Stimulated activated CD4-positive, alpha-beta T cell treated with anti-CD3 and anti-CD28 coated beads, TNF-alpha, amount 100 ng/mL, for 48 hours (primary cell): ENCODE measurements at places on chromosomes 7 and 10.

DNA sequence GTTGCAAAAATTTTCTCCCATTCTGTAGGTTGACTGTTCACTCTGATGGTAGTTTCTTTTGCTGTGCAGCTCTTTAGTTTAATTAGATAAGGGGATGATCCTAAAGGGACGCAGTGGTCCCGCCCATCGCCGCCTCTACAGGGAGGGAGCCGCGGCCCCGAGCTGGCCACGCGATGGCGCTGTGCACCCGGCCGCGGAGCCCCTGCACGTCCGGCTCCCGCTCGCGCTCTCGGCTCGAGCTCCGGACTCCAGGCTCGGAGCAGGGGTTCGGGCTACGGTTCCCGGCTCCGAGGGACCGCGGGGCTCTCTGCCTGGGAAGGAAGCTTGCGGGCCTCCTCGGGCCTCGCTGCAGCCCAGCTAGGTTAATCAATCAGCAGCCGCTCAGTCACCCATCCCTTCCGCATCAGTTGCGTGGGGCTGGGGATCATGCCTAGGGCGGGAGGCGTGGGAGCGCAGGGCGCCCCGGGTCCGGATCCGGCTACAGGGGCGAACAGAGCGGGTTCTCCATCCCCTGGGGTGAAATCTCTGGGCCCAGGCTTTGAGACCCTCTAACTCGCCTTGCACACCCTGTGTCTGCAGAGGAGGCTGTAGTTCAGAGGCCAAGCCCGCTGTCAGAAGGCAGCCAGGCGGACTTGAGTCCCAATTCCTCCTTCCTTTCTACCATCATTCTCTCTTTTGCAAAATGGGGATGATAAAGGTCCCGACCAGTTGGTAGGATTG, 97.9 kb downstream of the WDR11 start:
- DNase-seq: peak; percentile 51

- peak; percentile 32 for DNase-seq
Observed at GRCh38 chr7:47968847-47969774, 10.3 kb downstream of the HUS1 start.

- DNase-seq: no peak
Observed at GRCh38 chr7:133742709-133743538, 384.2 kb upstream of the LRGUK start.

- no peak for DNase-seq
Observed at GRCh38 chr7:144588559-144589051, 185.1 kb upstream of the NOBOX start.

- no peak for DNase-seq
Observed at GRCh38 chr7:64628192-64628591, 37.7 kb upstream of the ZNF107 start.

GRCh38 chr7:22723637-22724036, 3.4 kb upstream of the IL6 start:
- no peak for DNase-seq

DNA sequence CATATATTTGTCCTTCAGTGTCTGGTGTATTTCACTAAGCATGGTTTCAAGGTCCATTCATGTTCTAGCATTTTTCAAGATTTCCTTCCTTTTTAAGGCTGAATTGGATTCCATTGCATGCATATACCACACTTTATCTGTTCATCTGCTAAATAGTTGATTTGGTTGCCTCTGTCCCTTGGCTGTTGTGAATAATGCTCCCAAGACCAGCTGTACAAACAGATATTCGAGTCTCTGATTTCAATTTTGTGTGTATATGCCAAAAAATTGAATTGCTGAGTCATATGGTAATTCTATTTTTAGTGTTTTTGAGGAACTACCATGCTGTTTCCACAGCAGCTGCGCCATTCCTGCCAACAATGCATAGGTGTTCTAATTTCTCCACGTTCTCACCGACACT, 216.4 kb downstream of the NRG3 start:
- no peak for DNase-seq

DNA sequence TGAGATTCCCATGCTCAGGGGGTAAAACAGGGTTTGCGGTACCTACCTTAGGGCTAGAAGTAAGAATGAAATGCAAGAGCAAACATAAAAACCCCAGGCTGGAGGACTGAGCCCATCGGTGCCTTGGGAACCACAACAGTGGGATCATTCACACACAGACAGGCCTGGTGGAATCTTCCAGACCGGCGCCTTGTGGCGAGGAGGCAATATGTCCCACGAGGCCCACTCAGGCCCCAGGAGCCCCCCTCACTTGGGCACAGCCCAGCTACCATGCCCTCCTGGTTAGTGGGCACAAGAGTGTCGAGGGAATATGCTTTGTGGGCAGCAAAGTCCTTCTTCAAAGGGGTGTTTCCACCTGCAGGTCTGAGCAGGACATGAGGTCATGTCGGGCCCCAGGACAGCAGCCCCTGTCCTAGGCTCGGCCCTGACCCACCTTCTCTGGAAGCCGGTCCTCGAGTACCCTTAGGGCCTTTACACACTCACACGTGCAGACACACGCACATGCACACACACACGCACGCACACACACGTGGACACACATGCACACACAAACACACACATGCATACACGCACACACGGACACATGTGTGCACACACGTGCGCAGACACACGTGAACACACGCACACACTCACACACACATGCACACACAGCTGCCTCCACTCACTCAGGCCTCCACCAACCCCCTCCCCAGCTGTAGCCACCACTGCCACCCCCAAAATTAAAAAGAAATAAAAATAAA, 51.5 kb upstream of the MYL10 start:
- DNase-seq: no peak

GRCh38 chr10:76150139-76150875, 718.9 kb downstream of the LRMDA start:
- DNase-seq: no peak

GRCh38 chr7:36475381-36475780, 85.7 kb downstream of the ANLN start:
- no peak for DNase-seq

DNA sequence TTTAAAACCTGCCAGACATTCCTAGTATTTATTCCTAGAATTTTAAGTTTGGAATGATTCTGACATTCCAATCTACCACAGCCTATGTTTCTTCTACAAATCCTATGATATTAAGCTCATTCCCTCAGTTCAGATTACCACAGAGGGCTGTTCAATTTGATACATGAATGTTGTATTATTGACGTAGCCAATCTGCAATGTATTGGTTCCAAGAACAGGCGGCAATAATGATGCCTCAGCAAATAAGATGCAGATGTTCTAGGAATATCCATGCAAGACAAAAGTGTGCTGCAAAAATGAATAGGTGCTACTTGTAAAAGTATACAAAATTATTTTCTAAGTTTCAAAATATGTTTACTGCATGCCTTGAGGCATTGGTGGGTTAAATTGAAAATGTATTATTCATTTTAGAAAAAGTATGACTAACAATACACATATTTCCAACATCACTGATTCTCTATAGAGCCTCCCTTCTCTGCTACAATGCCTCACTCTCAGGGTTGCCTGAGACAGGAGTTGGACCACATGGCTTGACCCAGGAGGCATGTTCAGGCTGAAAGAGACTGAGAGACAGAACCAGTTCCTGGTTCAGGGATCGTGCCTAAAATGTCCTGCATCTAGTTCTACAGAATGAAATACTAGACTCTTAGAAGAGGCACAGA, 94.1 kb upstream of the CREB5 start:
- DNase-seq: no peak

DNA sequence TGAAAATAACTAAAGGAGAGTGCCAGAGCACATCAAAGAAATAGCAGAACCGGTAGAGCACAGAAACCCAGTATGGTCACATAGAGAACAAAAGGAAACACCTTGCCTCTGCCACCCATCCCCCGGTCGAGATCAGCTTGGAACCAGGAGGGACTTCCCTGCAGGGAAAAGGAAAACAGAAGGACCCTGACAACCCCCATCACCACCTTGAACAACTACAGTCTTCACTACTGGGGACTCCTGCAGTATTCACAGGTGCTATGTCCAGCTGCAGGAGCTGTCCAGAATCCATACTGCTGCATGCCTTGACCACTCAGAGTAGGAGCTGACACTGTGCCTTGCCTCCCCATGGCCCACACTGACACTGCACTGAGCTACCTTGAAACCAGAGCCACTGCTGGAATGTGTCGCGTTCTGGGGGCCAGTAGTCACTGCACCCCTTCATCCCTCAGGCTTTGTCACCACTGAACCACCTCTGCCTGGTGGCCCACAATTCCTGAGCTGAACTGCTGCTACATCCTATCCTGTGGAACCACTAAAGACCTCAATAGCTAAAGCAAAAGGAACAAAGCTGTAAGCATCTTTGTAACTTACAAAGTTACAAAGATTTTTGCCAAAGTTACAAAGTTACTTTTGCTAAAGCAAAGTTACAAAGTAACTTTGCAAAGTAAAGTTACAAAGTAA, 66.8 kb downstream of the TRIL start:
- no peak for DNase-seq
